ENCODE measurements at places on chromosomes 13 and 19.

GRCh38 chr19:46180701-46181387 lies 32.8 kb downstream of the IGFL2 start:
- no peak for DNase-seq

GRCh38 chr13:31111136-31111535 lies 50.6 kb downstream of the HSPH1 start:
- DNase-seq: no peak

GRCh38 chr19:18995804-18996241 lies 37.5 kb downstream of the SUGP2 start:
- DNase-seq: no peak

DNA sequence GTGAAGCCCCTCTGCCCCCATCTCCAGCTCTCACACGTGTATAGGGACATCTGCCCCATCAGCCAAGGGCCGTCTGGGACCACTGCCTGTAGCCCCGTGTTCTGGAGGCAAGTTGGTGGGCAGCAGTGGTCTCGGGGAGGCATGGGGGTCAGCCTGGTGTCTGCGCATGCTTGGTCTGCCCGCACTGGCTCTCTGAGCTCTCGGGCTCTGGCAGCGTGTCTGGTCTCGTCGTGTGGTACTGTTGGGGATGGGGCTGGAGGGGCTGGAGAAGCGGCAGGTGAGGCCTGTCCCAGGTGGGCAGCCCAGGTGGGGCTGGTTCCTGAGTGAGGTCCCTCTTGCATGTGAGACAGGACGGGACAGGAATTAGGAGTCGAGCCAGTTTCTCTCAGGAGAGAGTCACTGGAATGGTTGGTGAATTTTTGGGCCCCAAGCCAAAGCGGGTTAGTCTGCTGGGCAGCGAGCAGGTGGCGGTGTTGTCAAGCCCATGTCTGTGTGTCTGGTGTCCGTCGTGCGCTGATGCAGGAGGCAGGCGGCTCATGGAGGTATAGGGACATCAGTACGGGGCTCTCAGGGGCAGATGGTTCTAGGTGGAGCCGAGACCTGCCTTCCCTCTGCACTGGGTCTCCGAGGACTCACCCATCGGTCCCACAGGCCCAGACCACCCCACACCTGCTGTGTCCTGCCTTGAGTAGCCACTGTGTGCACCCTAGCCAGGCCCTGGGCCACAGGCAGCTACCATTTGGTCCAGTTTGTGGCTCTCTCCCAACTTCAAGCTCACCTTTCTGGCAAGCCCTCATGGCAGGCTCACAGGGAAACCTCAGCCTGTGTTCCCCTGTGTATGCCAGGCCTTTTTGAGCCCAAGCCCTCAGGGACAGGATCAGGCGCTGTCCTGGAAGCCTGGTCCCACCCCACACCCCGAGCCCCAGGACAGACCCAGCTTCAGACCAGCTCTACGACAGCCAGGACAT lies 18.2 kb downstream of the COMP start:
- DNase-seq: no peak

GRCh38 chr19:38362076-38362945 lies 12.1 kb upstream of the PSMD8 start:
- DNase-seq: peak; percentile 47

- DNase-seq: no peak
These were observed 122.8 kb downstream of the MTUS2 start for GRCh38 chr13:28942906-28943305.

GRCh38 chr13:32553720-32554119 lies 15.1 kb upstream of the N4BP2L2 start:
- DNase-seq: no peak

DNA sequence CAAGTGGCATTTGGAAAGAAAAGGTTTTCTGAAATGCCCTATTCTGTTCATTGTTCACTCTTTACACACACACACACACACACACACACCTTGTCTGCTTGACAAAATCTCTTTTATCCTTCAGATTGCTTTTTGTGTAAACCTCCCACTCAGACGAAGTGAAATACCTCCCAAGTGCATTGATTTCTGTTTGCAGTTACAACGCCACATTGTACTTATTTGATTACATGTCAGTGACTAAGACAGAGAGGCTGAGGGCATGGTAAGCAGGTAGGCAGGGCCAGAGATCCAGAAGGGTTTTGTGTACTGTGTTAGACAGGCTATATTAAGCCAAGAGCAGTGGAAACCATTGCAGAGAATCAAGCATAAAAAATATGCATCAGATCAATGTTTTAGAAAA lies 561.8 kb downstream of the GPC6 start:
- DNase-seq: no peak

DNA sequence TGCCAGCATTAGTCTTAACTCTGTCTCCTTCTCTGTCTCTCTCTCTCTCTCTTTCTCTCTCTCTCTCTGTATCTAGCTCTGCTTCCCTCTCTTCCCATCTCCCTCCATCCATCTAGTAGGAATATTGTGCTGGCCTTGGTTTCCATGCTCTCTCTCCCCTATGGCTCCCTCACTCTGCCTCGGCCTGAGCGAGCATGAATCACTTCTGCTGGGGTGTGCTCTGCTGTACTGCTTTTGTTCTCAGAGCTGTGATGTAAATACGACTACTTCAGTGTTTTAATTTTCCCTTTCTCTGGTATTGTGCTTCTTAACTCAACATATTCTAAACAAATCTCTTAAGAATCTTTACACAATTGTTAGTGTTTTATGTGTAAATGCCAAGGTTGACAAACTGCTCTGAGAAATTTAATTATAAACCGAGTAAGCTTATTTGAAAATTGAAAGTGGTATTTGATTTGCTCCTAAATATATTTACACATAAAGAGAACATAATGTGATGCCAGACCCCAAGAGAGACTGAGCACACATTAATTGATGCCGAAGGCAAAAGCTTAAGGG lies 211.5 kb upstream of the KL start:
- no peak for DNase-seq

DNA sequence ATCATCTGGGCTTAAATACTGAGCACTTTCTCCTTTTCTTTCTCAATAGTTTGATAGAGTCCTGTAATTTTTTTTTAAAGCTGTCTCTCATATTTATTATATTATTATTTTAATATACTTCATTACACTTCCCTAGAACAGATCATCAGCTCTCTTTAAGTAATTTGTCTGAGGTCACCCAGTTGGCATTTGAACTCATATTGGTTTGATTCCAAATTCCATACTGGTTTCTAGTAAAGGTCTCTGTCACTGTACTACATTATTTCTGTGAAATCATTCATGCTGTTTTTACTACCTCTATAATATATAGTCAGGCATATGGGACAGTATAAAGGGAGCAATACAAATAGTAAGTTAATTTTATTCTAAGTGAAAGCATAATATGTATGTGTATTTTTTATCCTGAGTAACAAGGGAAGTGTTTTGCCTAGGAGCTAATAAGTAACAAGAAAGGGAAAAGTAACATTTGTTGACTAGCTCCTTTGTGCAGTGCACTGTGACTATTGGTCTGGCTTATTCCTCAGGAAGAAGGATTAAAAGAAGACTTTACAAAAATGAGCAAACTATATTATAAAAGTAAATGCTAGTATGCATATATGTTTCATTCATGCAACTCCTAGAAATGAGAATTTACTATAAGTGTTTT lies 14.3 kb downstream of the LPAR6 start:
- DNase-seq: no peak

GRCh38 chr13:42255886-42256285 lies 16.1 kb upstream of the AKAP11 start:
- DNase-seq: no peak

DNA sequence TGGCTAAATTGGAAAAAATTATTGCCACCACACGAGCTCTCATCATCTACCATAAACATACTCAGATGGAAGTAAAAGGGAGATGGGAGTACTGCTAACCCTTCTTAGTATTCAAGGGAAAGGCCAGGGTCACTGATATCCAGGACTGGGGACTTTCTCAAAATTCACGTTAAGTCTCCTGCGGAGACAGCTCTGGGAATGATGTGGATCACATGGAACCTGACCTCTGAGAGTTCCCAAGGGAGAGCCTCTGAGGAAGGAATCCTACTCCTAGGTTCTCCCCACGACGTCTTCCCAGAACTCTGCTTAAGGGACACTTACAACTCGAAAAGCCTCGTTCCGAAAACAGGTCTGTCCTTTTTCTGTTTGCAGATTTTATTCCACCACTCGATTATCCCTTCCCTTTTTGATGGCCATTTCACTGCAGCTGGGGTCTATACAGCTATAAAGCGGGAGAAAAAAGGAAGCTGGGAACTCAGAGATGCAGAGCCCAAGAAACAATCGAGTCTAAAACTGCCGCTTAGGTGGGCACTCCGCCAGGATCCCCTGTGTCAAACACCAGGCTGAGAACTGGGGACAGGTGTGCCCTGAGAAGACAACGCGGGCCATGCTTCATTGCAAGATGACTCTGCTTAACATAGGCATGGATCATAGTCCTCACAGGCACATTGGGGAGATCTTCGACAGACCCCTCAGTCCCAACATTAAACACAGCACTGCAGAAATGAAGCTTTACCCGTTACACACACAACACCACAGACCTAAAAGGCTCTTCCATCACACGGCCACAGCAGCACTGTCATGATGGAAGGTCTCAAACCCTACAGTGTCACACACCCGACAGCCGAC lies 823 bp upstream of the ZNF567 start:
- DNase-seq: no peak

GRCh38 chr19:16327911-16328823 lies 3.5 kb downstream of the KLF2 start:
- peak; percentile 59 for DNase-seq

- no peak for DNase-seq
These were observed 10.5 kb downstream of the PEAK3 start for GRCh38 chr19:2271234-2272103.

GRCh38 chr13:49610176-49610575 lies 18.1 kb upstream of the ARL11 start:
- DNase-seq: no peak

GRCh38 chr13:114143806-114144605 lies 11.6 kb upstream of the RASA3 start:
- peak; percentile 52 for DNase-seq

DNA sequence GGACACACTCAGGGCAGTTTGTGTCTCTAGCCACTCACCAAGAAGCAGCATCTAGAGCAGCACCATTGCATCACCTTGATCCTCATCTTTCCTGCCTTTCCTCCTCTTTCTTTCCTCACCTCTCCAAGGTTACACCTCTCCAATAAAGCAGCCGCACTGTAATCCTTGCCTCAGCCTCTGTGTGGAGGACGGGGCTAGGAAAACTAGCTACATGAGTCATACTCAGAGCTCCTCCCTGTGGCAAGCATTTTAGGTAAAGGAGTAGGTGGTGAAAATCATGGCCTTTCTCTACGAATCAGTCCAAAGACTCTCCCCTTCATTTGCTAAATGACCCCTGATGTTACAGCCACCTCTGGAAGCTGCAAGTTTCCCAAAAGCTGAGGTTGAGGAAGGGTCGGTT lies 108.9 kb downstream of the DNAJC15 start:
- DNase-seq: no peak

GRCh38 chr13:45592758-45593157 lies 22.8 kb downstream of the ERICH6B start:
- no peak for DNase-seq

DNA sequence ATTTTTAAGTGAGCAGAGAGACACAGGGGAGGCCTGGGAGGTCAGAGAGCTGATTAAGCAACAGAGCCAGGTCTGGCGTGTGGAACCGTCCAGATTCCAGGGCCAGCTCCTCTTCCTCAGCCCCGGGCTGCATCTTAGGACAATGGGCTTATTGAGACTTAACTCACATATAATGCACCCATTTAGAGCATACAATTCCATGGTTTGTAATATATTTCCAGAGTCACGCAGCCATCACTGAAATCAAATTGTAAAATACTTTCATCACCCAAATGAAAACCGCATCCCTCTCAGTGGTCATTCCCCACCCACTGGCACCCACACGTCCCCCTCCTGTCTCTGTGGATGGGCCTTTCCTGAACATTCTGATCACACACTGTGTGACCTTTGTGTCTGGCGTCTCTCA lies 2.1 kb upstream of the HMG20B start:
- no peak for DNase-seq

GRCh38 chr13:102944821-102945220 lies 99.0 kb downstream of the ERCC5 start:
- DNase-seq: no peak

DNA sequence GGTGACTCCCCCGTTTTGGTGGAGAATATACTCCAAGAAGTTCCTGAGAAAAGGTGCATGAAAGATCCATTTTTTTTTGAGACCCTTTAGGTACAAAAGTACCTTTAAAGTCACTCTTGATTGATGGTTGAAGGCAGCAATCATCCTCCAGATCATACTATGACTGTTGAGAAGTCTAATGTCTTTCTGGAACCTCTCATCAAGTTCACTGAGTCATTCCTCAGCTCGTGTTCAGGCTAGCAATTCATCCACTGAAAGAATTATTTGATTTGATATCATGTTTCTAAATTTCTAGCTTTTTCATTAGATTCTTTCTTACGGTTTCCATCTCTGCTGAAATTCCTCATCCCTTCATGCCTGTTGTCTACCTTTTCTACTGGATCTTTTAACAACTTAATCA lies 65.1 kb upstream of the GJB6 start:
- no peak for DNase-seq

- no peak for DNase-seq
These were observed 101.8 kb upstream of the ZNF98 start for GRCh38 chr19:22523940-22524339.

- DNase-seq: peak; percentile 22
These were observed at the start of gene KCNK6 for GRCh38 chr19:38319421-38320258. KCNK6 (plus strand) TSS chr19:38319845; CDS start chr19:38319951, 106 bp downstream.

DNA sequence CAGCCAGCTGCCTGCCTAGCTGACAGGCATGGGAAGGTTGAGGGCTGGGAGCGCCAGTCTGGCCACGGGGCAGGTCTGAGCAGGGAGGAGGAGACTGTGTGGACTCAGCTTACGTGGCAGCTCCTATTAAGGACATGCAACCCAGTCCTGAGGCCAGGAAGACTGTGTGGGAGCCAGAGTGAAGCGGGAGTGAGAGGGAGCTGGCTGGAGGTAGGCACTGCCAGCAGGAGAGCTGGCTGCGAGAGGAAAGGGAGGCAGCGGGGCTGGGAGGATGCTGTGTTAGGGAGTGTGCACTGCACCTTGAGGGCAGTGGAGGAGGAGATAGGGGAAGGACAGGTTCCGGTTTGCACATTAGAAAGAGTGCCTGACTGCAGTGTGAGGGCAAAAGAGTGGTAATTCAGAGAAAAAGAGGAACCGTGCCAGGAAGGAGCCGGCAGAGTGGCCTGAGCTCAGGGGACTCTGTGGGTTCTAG lies 99.2 kb downstream of the SLC7A1 start:
- peak; percentile 33 for DNase-seq

DNA sequence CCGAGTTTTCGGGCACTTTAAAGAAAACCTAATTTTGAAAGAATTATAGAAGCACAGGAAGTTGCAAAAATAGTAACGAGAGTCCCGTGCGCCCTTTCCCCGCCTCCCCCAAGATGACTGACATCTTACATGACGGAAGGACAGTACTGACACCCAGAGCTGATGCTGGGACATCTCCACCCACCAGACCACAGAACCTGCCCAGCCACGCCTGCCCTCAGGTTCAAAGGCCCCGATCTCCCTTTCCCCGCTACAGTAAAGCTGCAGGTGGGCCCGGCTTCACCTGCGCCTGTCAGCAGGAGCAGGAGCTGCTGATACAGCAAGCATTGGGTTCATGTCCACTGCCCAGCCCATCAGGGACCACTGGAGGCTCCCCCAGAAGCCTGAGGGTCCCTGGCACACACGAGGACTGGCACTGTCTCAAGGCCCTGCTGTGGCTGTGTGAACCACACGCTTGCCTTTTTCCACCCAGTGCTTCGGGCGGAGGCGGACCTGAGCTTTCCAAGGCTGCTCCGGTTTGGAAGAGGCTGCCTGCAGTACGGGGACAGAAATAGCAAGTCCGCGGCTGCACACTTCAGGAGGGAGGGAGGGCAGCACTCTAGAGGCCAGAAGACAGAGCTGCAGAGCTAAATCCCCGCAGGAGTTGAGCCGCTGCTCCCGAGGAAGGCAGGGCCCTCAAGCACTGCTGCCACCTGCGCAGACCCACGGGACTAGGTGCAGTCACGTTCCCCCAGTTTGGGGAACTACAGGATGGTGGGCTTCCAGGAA lies 8.7 kb downstream of the MAP2K2 start:
- peak; percentile 33 for DNase-seq

Measured in memory B cell (primary cell).